ENCODE measurements at places on chromosomes 5 and 9.
A peak's percentile ranks its signal among the peaks of the same experiment; 100 is the strongest.

- no peak for DNase-seq
These were observed 27.8 kb upstream of the SLC44A1 start for GRCh38 chr9:105216440-105217178.

DNA sequence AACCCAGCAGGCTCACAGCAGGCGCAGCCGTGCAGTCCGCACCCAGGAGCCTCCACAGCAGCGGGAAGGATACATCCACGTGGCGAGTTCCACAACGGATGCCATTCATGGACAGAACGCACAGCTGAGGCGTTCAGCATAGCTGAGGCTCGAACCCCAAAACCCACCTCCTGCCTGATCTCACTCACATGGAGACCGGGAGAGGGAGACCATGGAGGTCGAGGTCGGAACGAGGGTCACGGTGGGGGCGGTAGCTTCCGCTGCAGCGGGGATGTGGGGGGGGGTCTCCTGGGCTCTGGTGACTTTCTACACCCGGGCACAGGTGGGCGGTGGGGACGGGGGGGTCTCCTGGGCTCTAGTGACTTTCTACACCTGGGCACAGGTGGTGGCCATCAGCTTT, 17.5 kb downstream of the TERT start:
- no peak for DNase-seq

DNA sequence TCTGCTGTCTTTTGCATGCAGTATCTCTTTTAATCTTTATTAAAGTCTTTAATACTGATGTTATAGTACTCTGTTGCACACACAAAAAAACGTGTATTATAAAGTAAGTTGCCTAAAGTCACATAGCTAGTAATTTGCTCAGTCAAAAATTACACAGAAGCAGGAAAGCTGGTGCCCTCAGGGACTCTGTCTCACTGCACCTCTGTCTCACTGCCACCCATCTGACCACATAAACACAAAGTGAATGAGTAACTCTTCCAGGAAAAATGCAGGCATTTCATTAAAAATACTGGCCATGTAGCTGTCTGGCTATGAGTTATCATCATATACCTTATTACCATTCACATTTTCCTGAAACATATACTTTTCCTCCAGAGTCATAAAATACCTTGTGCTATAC, 591.7 kb downstream of the CSNK1G3 start:
- no peak for DNase-seq

- no peak for DNase-seq
These were observed 338.0 kb downstream of the ACTL7B start for GRCh38 chr9:108517651-108518365.

GRCh38 chr5:142063878-142064331, 44.7 kb upstream of the NDFIP1 start:
- no peak for DNase-seq

DNA sequence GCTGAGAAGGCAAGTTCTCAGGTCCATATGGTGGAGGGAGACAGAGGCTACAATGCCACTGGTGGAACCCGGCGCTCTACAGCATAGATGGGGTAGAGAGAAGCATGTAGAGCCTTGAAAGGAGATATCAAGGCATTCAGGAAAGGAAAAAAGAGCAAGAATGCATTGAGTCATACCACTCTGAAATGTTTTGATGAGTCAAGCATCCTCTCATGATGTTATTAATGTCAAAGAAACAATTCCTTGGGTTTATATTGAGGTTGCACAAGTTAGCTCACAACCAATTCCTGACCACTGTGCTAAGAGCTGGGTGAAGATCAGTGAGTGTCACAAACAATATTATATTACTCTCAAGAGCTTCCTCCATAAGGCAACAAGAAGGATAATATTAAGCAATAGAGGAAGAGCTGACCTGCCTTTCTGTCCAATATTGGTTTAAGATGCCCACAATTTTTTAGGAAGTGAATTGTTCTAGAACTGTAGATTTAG, 178.0 kb downstream of the RFK start:
- no peak for DNase-seq

- no peak for DNase-seq
These were observed 19.4 kb downstream of the OGN start for GRCh38 chr9:92385001-92385400.

- no peak for DNase-seq
These were observed 3.8 kb downstream of the P4HA2 start for GRCh38 chr5:132223861-132224260.

GRCh38 chr5:59430066-59430685, 463.4 kb downstream of the PDE4D start:
- no peak for DNase-seq

DNA sequence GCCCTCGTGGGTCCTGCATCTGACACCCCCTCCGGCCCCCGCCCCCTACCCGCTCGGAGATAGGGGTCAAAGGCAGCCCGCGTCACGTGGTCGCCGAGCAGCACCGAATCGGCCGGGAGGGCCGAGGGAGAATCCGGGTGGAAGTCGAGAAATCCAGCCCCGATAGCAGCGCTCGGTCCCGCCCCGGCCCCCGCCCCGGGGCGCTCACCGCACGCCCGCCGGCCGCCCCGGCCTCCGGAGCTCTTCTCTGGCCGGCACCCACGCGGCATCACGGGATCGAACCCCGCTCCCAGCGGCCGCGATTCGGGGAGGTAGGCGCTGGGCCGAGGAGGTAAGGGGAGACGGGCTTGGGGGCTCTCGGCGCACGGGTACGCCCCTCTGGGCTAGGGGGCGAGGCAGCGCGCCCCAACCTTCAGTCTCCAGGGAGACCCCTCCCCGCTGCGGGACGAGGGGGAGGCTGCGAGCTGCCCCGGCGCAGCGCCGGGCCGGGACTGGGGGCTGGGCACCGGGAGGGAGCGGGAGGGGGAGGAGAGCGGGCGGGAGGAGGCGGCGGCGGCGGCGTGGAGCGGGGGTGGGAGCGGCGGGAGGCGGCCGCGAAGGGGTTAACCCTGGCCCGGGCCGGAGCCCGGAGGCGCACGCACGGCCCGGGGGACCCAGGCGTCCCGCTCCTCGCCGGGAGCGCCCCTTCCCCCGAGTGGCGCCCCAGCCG, 22.1 kb upstream of the NDST1 start:
- peak; percentile 40 for DNase-seq

DNA sequence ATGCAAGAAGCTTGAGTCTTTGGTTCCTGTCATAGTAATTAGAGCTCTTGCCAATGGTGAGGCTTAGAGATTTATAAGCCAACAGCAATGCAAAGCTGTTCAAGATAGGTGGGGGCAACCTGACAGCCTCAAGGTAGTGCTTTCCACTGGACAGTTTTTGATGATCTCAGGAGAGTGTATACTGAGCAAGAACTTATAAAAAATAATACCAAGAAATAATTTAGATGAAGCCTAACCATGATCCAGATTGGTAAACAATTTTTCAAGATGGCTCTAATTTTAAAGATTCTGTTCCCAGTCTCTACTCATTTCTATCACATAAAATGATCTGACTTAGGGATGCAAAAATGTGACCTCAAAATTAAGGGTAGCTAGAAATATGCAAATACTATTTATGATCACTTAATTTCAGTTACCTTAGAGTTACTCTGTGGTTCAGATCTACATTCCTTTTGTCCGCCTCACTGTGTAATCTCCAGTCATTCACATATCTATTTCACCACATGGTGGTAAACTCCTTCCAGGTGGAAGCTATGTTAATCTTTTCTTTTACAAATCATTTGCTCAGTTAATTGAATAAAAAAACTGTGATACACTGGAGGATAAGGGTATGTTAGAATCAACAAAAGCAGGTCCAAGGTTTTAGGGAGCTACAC, 1228.0 kb upstream of the C9orf72 start:
- DNase-seq: no peak
